ENCODE measurements at places on chromosomes 2 and 18.

DNA sequence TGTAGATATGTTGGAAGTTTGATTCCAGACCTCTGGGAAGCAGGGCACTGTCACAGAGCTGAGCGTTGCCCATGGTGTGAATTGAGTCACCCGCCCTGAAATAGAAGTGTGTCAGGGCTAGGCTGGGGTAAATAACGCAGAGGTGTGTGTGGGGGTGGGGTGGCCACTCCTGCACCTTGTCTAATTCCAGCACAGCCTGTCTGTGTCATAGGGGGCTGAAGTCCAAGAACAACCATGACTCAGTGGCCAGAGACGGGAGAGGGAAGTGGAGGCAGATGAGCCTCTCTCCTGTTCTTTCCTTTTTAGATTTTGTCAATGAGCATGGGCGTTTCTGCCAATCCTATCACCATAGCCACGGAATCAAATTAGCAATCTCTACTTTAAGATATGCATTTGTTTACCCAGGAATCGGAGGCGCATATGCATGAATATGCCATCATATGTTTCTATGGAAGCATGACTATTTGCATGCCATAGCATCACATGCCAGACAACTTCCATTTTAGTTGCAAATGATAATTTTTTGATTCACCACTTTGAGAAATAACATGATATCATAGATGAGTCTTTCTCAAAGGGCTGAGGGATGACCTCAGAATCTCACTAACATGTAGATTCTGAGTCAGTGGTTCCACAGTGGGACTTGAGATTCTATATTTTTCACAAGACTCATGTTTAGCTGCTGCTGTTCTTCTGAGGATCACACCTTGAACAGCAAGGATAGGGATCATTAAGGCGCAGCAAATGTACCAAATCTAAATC, 852.9 kb downstream of the DCDC2C start:
- no peak for DNase-seq

- no peak for DNase-seq
Measured at GRCh38 chr2:120930236-120930635, 194.6 kb downstream of the GLI2 start.

- DNase-seq, result no peak
Measured at GRCh38 chr18:5198311-5198710, 1.3 kb upstream of the AKAIN1 start.

DNA sequence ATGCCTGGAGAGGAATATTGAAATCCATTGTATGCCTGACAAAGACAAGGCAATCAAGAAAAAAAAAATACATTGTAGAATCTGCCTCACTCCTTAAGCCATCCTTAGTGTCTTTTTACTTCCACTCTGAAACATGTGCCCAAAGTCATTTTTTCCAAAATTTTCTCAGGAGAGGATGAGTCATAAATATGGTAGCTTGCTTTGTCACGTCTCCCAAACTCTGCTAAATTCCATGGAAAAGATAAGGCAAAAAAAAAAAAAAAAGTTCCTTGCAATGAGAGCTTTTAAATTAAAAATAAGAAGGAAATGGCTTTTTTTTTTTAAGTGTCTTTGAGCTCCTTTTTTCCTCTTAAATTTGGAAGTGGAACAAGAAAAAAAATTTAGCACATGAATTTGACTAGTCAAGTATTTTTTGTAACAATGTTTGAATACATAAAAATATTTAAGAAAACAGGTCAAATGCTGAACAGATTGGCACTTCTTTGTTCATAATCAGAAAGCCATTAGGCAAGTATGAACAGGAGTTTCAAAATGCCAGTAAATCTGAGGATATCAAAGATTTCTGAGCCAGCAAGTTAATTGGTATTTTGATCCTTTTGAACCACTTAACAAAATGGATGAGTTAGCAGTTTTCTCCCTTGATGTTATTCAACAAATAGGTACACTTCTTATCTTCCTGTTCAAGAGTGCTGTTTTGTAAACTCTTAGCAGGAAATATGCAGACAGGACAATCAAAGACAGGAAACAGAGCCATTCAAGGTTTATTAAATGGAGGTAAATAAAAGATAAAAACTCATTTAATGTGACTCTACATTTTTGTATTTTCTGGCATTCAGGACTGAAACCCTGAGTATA, 247.3 kb upstream of the SP5 start:
- no peak for DNase-seq

DNA sequence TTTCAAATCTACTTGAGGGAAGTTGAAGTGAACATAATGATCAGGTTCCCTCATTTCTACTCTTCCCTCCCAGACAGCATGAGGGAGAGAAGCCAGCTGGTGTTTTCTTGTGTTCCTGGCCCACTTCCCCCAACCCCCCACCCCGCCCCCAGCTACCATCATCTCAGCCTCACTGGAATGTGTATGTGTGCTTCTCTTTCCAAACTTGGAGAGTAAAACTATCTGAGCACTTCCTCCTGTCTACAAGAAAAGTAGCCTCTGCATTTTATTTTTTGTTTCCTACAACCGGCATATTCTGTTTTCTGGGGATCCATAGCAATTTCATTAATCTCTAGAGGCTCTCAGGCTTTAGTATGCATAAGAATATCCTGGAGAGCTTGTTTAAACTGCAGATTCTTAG, 53.6 kb upstream of the GRHL1 start:
- no peak for DNase-seq

DNA sequence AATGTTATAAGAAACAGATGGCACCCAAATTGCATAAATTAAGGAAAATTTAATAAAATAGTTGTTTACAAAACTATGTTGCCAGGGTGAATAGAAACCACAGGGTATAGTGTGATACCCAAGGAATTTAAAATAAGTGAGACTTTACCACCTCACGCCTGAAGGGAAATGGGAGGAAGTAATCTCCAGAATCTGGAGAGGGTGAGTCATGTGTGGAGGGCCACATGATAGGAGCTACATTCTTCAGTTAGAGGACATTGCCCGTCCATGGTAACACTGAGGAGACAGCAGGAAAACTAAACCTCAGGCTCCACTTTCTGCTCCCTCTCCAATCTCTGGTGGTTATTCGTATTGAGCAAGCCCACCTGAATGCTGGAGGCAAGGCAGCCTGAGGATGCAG, 97.2 kb upstream of the NXPH2 start:
- DNase-seq, result no peak

DNA sequence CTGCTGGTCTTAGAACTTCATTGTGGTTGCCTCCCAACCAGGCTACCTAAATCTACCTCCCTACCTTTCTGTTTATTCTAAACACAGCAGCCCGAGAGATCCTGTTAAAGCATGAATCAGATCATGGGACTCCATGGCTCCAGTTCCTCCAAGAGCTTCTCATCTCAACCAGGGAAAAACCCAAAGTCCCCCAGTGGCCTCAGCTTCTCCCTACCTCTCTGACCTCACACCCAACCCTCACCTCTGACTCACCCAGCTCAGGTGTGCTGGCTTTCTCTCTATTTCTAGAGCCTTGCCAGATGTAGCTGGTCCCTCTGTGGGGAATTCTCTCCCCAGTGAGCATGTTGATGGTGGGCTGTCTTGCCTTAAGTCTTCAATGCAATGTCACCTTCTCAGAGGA, 93.8 kb upstream of the COPS8 start:
- no peak for DNase-seq

DNA sequence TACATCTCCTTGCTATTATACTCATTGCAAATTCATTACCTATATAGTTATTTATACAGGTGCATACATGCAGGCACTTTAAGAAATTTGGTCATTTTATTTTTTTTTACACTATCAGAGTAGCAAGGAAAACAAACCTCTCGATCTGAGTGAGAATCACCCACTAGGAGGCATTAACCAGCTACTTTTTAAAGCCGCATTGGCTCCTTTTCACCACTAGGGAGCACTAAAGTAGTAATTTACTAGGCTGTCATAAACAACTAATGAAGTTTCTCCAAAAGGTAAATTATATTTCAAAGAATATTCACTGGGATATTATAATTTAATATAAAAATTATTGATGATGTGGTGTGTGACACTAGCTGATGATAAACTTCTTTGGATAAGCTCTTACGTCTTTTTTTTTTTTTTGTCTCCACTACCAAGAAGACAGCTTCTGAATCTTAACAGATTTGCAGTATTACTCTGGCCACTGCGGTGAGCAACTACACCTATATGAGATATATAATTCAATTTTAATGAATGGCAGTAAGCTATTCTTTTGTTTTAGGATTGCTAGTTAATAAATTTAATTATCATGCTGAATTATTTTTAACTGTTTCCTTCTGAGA, 101.9 kb downstream of the NOL4 start:
- DNase-seq, result no peak

GRCh38 chr18:67243799-67244587, 272.5 kb downstream of the DSEL start:
- no peak for DNase-seq

GRCh38 chr18:27415495-27415894, 230.4 kb upstream of the CHST9 start:
- no peak for DNase-seq

- DNase-seq, result no peak
Measured at GRCh38 chr18:13219593-13220159, 1.1 kb downstream of the LDLRAD4 start.

- no peak for DNase-seq
Measured at GRCh38 chr2:207895274-207895860, 125.7 kb upstream of the FZD5 start.

GRCh38 chr18:58526425-58527284, 102.2 kb downstream of the ALPK2 start:
- DNase-seq, result no peak

DNA sequence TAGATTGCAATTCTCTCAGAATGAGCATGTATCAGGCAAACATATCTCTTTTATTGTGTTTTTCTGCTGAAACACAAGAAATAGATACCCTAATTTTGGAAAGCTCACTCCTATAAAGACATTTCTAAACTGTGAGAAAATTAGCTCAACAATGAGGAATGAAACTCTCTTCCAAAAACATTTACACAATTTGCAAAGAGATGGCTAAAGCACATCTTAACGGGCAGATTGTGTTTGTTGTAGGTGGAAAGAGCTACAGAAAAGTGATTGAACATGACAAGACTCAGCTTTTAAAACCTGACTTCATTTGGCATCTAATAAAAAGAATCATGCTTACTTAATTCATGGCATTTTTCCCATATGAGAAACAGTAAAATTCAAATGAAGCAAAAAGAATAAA, 175.0 kb upstream of the SLC39A10 start:
- no peak for DNase-seq

GRCh38 chr2:56889738-56890137, 705.9 kb downstream of the CCDC85A start:
- no peak for DNase-seq

DNA sequence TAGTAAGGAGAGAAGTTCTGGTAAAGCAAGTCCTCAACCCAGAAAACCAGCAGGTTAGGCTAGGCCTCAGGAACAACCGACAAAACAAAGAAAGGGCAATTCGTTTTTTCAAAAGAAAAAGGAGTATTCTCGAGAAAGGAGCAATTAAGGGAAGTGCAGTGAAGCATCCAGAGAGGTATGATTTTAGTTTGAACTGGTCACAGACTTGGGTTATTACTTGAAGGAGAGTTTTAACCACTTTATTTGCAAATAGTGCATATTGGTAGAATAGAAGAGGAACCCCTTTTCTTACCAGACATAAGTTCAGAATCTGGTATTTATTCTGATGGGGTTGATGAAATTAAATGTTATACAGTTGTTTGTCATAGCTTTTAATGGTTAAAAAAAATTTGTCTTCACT, 110.0 kb upstream of the GCFC2 start:
- DNase-seq, result no peak

- DNase-seq, result no peak
Measured at GRCh38 chr2:114405247-114406116, 37.0 kb upstream of the DPP10 start.
